GM03348 (cell line): ENCODE measurements at places on chromosomes 5 and 9.
A peak's percentile ranks its signal among the peaks of the same experiment; 100 is the strongest.

GRCh38 chr5:51566953-51567352, 183.7 kb downstream of the ISL1 start:
- DNase-seq: no peak

GRCh38 chr9:76921165-76921564, 15.3 kb upstream of the PRUNE2 start:
- no peak for DNase-seq

GRCh38 chr5:6384856-6385255, 6.5 kb upstream of the MED10 start:
- no peak for DNase-seq

GRCh38 chr5:149162401-149163084, 21.2 kb downstream of the ABLIM3 start:
- no peak for DNase-seq

DNA sequence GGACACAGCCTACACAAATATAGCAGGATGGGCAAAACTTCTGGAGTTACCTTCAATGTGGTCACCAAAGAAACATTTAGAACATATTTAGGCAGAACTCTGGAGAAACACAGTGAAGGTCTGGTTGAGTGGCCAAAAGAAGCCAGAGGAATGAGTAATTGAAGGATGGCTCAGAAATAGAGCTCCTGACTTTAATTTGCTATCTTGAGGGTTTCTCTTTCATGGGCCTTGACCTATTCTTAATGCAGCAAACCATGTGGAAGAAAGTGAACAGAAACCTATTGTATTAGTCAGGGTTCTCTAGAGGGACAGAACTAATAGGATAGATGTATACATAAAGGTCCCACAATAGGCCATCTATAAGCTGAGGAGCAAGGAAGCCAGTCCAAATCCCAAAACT, 650.5 kb downstream of the ACTL7B start:
- peak; percentile 34 for DNase-seq

- DNase-seq: peak; percentile 81
These were observed 337.5 kb upstream of the ZNF608 start for GRCh38 chr5:125083981-125084380.

GRCh38 chr9:68980341-68980914, 33.5 kb downstream of the PRKACG start:
- DNase-seq: no peak

DNA sequence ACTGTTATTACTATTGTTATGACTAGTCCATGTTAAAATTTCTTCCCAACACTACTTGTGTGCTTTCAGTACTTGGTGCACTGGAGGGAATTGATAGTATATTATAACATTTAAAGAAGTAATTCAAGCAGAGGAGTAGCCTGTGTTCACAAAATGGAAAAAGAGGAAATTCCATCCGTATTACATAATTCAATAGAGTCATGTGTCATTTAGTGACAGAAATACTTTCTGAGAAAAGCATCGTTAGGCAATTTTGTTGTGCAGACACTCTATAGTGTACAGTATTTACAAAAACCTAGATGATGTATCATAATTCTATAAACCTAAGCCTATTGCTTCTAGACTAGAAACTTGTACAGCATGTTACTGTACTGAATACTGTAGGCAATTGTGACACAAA, 78.3 kb upstream of the PCSK5 start:
- DNase-seq: no peak

DNA sequence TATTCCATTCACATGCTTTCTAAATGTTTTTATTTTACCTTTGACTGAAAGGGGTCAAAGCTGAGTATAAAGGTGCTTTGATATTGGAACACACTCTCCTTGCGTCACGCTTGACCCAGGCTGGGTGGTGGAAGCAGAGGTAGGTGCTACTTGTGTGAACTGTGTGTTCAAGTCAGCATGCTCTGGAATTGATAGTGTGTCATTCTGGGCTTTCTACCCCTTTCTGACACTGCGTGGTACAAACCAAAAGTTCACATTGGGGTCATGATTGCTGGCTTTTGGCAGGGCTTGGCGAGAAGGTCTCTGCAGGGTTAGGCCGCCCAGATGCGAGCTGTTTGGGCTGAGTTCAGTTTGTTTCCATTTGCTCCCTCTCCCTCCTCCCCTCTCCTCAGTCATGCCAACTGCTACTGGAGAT, 131.8 kb downstream of the ADAMTSL1 start:
- DNase-seq: no peak

DNA sequence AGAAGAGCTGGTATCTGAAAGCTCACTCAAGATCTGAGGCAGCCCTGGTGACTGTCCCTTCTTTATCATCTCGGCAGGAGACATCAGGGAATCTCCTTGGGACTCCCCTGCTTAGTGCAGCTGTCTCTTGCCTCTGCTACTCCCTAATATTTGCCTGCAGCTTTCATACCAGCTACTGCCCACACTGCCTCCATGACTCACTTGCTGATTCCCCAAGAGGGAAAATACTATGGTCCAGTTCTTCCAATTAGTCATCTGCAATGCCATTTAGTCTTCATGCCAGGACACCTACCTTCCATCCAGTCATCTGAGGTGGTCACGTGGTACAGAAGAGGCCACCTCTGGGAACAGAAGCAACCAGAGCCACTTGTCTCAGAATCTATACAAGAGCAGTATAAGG, 270.8 kb downstream of the NTRK2 start:
- DNase-seq: peak; percentile 11

GRCh38 chr5:87367243-87367642, 45.5 kb downstream of the CCNH start:
- DNase-seq: no peak

DNA sequence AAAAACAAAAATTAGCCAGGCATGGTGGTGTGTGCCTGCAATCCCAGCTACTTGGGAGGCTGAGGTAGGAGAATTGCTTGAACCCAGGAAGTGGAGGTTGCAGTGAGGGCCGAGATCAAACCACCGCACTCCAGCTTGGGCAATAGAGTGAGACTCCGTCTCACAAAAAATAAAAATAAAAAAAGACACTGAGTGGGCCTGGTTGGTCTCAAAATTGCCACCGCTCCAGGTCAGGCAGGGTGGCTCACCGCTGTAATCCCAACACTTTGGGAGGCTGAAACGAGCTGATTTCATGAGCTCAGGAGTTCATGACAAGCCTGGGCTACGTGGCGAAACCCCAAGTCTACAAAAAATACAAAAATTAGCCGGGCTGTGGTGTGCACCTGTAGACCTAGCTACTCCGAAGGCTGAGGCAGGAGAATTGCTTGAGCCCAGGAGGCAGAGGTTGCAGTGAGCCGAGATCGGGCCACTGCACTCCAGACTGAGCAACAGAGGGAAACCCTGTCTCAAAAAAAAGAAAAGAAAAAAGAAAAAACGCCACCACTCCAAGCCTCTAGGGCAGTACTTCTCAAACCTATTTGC, 1.8 kb downstream of the STK10 start:
- no peak for DNase-seq

- DNase-seq: no peak
These were observed 77.5 kb upstream of the GNAQ start for GRCh38 chr9:78109075-78109474.

GRCh38 chr5:151140686-151141459, 16.7 kb downstream of the ANXA6 start:
- no peak for DNase-seq

- DNase-seq: no peak
These were observed 153.1 kb upstream of the ELL2 start for GRCh38 chr5:96114736-96115135.
